ENCODE measurements at places on chromosomes 1 and 21.

DNA sequence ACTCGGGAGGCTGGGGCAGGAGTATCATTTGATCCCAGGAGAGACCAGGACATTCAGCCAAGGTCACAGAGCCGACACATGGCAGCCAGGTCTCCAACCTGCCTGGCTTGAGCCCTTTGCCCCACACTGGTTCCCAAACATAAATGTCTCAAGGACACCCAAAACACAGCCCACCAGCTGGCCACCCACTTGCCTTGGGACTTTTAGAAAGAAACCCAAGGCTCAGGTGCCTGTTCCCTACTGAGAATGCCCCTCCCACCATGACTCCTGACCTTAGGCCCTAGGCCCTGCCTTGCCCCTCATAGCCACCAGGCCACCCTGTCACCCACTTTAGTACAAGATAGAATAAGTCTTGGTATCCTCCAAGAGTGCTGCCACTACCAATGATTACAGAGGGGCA lies 41.9 kb upstream of the LRP8 start:
- no peak for DNase-seq

DNA sequence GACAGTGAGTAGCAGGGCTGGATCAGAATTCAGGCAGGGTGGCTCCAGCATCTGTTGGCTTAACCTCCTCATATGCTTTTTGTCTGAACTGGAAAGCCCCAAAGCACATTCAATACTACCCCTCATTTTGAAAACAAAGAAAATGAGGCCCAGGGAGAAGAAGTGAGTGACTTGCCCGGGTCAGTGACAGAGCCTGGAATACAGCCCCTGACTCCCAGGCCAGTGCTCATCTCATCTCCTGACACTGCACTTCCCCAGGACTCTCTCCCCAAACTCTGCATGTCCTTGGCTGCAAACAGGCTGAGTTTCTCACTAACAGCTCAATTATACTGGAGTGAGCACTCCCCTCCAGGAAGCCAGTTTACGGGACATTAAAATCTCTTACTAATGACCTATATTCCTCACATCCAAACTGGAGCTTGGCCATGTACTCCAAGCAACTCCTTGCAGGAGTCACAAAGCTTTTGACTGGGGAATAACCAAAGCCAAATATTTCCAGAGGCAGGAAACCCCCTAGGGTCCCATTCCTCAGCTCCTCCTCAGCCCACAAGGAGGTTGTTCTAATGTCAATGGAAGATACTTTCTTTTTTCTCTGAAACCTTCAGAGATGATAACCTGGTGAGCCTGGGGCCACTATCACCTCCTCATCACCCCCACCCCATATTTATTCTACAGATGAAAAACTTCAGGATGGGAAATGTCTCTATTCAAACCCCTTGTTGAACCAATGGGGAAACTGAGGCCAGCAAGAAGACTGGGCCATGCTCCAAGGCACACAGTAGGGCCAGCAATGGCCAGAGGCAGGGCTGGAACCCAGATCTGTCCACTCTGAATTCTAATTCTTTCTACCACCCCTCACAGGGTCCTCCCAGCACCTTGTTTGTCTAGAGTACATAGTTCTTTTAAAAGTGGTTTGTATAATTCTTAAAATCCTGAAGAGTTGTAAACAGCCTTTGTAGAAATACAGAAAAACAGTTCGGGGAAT lies 127.0 kb downstream of the PLPP3 start:
- no peak for DNase-seq

DNA sequence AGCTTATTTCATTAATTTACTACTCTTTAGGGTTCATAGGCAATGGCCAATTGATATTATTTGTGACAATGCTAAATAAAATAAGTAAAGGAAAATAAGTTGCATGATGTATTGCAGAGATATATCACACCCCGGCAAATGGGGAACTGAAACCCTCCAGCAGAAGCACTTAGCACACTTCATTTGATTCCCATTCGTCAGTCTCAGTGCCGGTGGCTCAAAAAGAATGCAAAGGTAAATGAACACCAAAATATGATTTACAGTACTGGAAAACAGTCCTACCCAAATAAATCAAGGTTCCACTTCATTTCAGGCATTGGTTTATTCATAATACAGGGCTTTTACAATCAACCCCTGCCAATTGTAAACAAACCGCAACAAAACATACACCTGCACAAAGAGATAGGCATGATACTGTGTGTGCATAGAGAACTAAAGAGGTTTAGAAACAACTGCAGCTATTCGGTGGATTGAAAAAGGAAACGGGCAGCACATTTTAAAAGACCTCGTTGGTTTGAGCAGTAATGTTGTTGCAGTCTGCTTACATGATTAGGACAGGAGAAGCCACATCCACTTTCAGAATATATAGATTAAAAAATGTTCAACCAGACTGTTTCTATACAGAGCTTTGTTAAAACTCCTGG lies 1019.2 kb downstream of the TTLL7 start:
- no peak for DNase-seq

GRCh38 chr1:40745176-40745575 lies 38.4 kb upstream of the KCNQ4 start:
- no peak for DNase-seq

DNA sequence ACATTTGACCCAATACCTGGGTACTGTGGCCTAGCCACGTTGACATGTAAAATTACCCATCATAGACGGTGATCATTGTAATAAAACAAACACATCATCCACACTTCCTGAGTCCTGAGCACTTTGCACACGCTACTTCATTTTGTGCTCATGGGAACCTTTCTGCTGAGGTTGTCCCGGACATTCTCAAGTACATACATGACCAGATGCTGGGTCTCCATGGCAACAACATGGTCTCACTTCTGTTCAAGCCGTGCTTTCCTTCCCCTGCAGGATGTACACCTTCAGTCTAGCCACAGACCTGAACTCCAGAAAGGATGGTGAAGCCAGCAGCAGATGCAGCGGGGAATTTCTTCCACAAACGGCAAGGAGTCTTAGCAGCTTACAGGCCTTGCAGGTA lies 22.7 kb downstream of the UBASH3A start:
- no peak for DNase-seq

GRCh38 chr1:153612111-153612754 lies 704 bp downstream of the S100A16 start:
- no peak for DNase-seq

DNA sequence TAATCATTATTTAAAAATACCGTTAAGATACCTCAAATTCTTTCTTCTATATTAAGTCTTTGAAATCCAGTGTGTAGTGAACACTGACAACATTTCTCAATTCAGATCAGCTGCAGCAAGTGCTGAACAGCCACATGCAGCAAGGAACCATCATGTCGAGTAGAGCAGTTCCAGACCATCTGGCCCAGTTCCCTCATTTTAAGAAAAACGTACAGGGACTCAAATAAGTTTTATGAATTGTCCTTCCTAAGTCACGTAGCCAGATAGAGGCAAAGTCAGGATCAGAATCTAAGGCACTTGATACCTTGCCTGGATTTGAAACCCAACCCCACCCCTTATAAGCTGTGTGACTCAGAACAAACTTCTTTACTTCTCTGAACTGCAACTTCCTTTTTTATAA lies 132.4 kb downstream of the PROX1 start:
- no peak for DNase-seq

GRCh38 chr1:55965981-55966461 lies 613.3 kb downstream of the PLPP3 start:
- no peak for DNase-seq

DNA sequence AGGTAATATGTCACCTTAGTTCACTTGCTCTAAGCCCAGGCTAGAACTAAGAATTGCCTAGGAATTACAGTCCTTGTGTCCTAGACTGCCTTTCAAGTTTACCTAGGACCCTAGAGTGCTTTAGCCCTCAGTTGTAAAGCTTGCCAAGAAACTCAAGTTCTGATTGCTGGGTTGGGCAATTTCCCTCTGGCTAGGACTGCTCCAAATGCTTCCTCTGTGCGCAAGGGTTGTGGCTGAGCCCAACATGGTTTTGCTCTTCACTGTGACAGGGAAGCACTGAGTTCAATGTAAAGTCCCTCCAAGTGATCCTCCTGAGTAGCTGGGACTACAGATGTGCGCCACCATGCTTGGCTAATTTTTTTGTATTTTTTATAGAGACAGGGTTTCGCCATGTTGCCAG lies 102.3 kb upstream of the NEK7 start:
- no peak for DNase-seq

DNA sequence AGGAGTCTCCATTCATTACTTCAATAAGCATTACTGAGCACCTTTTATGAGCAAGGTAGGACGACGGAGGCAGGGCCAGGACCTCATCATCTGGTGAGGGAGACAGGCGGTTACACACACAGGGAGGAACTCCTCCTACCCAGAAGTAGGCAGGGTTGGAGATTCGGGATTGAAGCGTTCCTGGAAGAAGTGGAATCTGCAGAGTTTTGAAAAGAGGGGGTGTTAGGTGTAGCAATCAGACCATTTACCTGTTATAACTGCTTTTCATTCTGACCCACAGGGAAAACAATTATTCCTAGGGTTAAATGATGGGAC lies 392.4 kb downstream of the DISC1 start:
- DNase-seq: no peak

- DNase-seq: no peak
Measured at GRCh38 chr1:172779491-172779890, 120.6 kb downstream of the FASLG start.

GRCh38 chr1:100364697-100365096 lies 12.4 kb downstream of the CDC14A start:
- no peak for DNase-seq

DNA sequence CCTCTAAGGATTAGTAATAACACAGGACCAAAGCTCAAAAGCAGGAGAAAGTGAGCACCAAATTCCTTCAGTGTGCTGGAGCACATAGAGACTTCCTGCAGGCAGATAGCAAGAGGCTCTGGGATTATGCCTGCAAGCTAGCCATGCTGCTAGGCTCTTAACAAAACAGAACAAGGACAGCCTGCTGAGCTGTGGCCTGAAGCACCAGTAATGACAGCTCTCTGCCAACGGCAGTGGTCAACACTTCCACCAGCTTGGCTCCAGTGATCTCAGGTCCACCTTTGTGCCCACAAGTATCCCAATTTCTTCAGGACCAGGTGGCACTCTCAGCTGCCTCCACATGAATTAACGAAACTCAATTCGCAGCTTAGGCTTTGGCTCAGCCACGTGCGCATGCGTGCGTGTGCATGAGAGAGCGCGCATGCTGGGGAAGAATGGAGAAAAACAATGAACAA lies 64.2 kb downstream of the SLC45A1 start:
- DNase-seq: no peak

DNA sequence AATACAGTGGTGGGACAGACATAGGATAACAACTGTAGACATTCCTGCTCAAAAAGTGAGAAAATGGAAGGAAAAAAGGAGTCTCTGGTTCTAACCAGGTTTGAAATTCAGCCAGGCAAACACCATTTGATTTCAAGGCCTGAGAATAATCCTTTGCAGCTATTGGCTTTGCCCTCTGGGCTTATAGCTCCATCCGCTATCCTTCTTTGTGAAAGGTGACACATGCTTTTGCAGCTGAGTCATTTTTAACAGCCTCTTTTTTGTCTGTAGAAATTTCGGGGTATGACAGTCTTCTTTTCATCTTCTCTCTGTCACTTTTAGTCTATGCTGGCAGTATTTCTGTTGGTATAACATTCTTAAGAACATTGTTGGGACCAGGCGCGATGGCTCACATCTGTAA lies 16.2 kb downstream of the SDHC start:
- DNase-seq: no peak

- no peak for DNase-seq
Measured at GRCh38 chr1:159977364-159978106, 23.5 kb upstream of the SLAMF9 start.

GRCh38 chr1:46401964-46402626 lies 8.0 kb downstream of the FAAH start:
- no peak for DNase-seq

GRCh38 chr1:45348020-45348419 lies 7.8 kb upstream of the MUTYH start:
- DNase-seq: no peak

DNA sequence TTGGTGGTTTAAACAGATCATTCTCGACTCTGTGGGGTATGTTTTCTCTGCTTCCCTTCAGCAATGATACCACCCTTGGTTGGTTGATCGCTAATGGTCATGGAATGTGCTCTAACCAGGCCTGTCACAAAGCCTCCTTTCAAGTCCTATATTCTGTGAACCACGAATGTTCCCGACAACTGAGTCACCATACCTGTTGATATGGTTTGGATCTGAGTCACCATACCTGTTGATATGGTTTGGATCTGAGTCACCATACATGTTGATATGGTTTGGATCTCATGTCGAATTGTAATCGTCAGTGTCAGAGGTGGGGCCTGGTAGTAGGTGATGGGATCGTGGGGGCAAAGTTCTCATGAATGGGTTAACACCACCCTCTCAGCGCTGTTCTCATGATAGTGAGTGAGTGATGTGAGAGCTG lies 10.2 kb upstream of the CAMK2N1 start:
- no peak for DNase-seq

- no peak for DNase-seq
Measured at GRCh38 chr1:157033357-157033876, 12.1 kb downstream of the ARHGEF11 start.

Measured in stimulated activated CD8-positive, alpha-beta memory T cell treated with anti-CD3 and anti-CD28 coated beads, Interleukin-4, amount 100 ng/mL, for 4 hours (primary cell).